ENCODE measurements at places on chromosomes 2 and 18.

DNA sequence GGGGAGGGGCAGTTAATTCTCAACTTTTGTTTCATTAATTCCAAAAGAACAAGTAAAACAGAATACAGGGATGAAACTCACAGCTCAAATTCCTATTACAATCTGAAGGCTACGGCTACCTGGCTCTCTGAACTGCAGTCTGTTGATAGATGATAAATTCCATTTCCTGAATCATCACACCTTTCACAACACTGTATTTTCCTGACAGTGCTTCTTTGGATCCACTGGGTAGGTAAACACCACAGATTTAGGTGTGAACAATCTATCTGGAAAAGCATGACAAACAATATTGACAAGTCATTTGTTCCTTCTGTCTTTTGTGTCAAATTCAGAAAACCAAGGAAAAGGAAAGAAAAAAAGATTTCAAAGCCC is 843.2 kb downstream of the LRRTM4 start:
- DNase-seq = no peak

DNA sequence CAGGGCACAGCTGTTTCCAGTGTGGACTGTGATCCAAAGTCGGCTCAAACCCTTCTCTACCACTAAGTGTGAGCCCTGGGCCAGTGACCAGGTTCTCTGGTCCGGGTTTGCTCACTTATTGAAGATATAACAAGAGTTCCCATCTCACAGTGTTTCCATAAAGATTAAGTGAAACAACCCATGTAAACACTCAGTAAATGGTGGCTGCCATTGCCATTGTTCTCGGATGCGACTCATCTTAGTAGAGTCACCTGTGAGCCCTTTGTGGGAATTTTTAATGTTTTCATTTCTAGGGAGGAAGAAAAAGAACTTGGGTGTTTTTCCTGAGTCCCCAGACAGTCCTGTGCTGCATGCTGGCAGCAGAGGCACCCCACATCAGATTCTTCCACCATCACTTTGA is 53.4 kb downstream of the TPGS2 start:
- DNase-seq = no peak

DNA sequence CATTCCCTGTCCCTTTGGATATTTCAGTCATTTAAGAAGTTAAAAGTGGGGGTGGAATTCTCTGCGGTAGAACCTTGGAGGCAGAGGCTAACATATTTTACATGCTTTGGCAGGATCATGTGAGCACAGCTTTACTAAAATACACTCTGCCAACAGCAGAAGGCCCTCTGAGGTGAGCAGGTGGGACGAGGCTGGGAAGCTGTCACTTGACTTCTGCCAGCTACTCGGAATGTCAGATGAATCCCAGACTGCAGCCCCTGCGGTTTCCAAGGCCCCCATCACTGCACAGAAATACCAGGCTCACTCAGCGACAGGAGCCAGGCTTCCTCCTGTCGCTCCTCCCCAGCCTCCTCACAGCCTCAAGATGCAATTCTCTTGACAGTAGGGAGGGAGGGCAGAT is 220.9 kb upstream of the REV1 start:
- no peak for DNase-seq

GRCh38 chr2:118925476-118925875 is 16.5 kb upstream of the MARCO start:
- no peak for DNase-seq

GRCh38 chr2:120670371-120670770 is 65.3 kb upstream of the GLI2 start:
- DNase-seq = no peak

DNA sequence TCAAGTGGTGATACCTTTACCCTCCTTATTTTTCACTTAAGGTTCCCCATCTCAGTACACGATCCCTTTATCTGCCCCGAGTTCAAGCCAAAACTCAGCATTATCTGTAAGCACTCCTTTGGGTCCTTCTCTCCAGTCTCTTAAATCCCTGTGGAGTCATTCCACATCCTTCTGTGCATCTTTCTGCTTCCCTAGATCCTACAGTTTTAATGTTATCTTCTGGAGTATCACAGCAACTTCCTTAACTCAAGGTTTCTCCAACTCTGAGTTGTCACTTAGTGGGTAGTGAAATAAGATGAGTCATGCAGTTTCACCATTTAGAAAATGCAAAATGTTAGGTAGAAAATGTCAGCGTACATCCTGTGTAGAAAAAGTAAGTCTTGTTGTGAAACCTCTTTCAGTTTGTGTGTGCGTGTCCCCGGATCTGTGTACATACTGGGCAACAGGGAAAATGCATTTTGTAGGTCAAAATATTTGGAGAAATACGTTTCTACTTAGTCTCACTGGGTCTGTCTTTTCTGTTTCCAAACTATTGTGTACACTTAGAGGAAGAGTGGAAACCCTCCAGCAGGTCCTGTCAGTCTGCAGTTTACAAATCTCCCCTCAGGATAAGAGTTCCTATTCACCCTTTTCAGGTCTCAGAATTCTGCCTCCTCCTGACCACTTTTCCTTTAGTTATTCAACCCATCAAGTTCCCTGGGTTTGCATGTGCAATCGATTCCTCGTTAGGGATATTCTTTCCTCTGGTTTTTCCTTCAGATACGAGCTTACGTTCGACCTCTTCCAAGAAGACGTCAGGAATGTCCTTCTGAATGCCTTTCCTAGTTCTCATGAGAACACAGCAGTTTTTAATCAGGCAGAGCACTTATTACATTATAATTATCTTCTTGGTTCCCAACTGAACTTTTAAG is 154.8 kb downstream of the TGIF1 start:
- DNase-seq = no peak

DNA sequence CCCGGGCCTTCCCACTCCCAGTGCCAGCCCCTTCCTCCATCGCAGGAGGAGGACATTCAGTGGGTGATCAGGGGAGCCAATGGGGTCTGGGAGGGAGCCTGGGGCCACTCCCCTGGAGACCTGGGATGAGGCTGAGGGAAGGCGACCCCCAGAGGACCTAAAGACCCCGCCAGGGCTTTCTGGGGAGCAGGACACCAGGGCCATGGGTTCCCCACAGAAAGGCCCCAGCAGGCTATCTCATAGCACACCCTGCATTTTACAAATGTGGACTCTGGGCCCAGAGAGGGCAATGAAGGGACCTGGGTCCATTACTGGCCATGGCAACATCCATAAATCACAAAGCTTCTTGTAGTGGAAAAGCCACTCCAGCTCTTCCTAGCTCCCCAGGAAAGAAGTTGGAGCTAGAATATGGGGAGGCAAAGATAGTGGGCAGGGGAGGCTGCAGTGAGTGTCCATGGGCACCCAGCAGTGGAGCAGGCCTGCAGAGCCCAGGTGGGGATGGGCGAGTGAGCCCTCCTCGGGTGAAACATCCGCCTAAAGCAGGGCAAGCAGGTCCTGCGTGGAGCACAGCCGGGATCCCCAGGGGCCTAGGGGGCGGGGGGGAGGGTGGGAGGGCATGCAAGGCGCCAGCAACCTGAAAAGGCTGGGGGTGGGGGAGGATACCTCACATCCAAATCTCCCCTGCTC is 13.8 kb downstream of the CYP26B1 start:
- DNase-seq = no peak

GRCh38 chr2:239192456-239192855 is 208.4 kb downstream of the HDAC4 start:
- DNase-seq = no peak

DNA sequence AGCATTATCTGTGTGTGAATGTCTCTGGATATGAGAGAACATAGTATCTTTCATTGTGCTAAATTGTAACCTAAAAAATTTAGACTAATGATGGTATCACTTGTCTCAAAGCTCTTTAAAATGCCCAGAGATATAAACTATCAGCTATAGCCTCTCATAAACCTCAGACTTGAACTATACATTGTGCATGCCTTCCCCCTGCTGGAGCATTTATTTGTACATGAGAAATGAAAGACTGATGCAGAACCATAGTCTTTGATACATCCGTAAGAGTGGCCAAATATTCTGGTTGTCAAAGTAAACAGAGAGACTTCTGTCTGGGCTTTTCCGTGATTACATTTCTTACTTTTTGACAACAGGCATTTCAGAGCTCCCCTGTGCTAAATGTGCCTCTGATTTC is 71.9 kb upstream of the CCDC68 start:
- no peak for DNase-seq

DNA sequence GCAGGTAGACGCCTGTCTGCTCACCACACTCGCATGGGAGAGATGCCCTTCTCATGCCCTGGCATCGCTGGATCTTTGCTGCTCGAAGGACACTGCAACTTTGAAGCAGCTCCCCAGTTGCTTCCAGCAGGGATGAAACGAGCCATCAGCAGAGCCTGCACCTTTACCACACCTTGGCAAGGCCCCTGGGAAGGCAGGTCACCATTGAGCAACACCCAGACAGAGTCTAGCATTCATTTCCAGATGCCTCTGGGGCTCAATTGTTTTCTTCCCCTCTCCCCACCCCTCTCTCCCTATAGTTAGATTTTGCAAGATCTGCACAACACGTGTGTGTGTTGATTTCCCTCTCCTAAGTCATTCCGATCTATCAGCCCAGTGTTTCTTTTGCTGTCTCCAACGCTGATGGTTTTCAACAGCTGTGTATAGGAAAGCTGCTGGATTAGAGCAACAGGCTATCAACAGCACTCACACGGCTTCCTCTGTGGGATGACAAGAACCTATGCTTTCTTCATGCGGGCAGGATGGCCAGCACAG is 25.6 kb upstream of the INHBB start:
- DNase-seq = no peak

- DNase-seq = no peak
These were observed 159.8 kb downstream of the GALNT3 start for GRCh38 chr2:165634282-165634681.

- DNase-seq = no peak
These were observed 101.8 kb upstream of the AGAP1 start for GRCh38 chr2:235391921-235392615.

- no peak for DNase-seq
These were observed 845 bp downstream of the EML4 start for GRCh38 chr2:42169874-42170521.

GRCh38 chr2:41900101-41900577 is 147.7 kb upstream of the PKDCC start:
- no peak for DNase-seq

DNA sequence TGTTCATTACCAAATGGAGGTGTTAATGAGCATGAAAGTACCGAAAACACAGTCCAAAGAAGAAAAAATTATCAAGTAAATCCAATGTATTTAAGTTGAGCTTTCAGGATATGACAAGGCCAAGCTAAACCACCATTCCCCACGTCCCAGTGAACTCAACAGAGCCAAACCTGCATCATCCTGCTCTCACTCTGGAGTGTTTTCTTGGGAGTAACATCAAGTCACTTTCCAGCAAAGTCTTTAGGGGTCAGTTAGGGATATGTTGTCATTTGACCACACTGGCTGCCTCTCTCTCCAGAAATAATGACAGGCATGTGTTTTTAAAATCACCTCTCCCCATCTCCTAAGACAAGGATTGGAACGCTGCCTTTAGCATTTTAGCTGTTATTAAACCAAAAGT is 140.5 kb downstream of the SRBD1 start:
- DNase-seq = no peak

DNA sequence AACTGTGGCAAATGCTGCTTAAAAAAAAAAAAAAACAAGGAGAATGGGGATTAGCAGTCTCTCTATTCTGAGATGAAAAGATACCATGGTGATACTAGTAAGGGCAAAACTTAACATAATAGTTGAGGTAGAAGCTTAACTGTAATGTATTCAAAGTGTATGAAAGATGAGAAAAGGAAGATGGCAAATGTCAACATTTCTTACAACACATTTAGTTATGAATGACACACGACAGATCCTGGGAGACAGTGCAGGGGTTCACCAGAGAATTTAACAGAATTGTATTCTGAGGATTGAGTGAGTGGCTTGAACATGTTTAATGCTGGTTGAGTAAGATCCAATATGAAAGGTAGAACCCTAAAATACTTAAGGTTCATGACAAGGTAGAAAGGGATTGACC is 52.7 kb downstream of the CUL3 start:
- DNase-seq = no peak

Measured in stimulated activated CD8-positive, alpha-beta memory T cell treated with anti-CD3 and anti-CD28 coated beads, Interleukin-4, amount 100 ng/mL, for 1 hour (primary cell).